Stimulated activated CD4-positive, alpha-beta T cell treated with anti-CD3 and anti-CD28 coated beads, TNF-alpha, amount 100 ng/mL, for 48 hours (primary cell): ENCODE measurements at places on chromosomes 3 and 15.

DNA sequence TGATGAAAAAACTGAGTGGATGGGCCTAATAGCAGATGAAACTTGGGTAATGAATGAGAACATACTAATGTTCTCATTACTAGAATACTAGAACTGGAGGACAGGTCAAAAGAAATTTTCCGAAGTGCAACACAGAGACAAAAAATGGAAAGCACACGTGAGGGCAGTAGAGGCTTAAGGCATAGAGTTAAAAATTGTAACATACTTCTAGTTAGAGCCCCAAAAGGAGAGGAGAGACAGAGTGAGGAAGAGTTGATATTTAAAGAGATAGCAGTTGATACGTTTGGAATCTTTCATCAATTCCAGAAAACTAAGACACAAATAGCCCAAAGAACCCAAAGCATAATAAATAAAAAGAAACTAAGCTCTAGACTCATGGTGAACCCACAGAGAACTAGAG is 327.9 kb downstream of the SQOR start:
- DNase-seq: no peak

- no peak for DNase-seq
These were observed 305.8 kb downstream of the ARPP21 start for GRCh38 chr3:35944926-35945710.

GRCh38 chr15:91870876-91871537 is 17.5 kb downstream of the SLCO3A1 start:
- no peak for DNase-seq

GRCh38 chr3:23241256-23241655 is 38.1 kb downstream of the UBE2E2 start:
- no peak for DNase-seq

DNA sequence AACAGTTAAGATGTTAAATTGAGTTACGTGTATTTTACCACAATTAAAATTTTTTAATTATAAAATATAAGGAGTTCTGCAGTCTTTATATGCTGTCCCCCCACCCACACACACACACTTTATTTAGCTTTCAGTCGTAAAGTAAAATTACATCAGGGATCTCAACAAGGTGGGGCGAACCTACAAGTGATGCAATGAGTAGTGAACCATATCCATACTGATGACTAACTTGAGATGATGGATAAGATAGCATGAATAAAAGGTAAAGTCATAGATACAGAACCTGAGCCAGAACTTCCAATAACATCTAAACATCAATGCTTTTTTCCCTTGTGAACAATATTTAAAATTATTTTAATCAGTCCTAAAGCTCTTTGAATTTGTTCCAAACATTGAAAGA is 77.2 kb downstream of the VPS13C start:
- DNase-seq: no peak

GRCh38 chr3:141237701-141238521 is 6.3 kb downstream of the PXYLP1 start:
- DNase-seq: no peak

GRCh38 chr3:140180603-140181002 is 245.6 kb downstream of the CLSTN2 start:
- no peak for DNase-seq

GRCh38 chr3:89046661-89047060 is 60.8 kb upstream of the EPHA3 start:
- no peak for DNase-seq

DNA sequence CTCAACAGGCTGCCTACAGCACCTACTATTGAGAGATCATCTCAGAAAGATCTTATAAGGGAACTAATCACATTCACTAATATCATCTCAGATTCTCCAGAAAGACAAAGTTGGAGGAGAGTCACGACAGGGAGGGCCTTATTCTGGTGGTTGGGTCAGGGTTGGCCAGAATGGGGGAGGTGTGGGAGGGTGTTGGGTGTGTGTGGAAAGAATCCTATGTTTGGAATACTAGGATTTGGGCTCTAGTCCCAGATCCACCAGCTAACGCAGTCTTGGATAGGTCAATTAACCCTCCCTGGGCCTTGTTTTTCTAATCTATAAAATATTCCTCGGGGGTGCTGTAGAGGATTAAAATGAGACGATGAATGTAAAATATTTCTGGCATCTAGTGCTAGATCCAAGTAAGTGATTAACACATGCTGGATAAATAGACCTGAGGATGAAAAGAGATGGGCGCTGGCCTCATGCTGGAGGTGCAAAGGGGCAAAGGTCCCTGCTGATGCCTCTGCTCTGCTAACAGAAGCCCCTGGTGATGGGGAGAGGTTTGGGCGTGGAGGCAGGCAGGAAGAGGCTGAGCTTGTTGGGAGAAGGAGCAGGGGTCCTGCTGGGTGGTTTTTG is 67.6 kb upstream of the ETV5 start:
- no peak for DNase-seq

- DNase-seq: no peak
These were observed 165.1 kb upstream of the GOLIM4 start for GRCh38 chr3:168260859-168261258.

DNA sequence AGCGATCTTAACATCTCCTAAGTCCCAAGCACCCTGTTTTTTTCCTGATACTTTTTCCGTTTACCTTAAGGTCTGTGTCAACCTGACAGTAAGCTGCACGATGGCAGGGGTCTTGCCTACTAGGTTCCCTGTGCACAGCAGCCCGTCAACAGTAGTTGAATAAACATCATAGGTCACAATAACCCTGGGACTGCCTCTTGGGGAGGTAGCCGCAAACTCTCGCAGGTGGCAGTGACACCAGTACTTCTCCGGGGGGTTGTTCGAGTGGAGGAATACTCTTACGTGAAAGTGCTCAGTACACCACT is 365 bp upstream of the PDCD6IP start:
- no peak for DNase-seq

DNA sequence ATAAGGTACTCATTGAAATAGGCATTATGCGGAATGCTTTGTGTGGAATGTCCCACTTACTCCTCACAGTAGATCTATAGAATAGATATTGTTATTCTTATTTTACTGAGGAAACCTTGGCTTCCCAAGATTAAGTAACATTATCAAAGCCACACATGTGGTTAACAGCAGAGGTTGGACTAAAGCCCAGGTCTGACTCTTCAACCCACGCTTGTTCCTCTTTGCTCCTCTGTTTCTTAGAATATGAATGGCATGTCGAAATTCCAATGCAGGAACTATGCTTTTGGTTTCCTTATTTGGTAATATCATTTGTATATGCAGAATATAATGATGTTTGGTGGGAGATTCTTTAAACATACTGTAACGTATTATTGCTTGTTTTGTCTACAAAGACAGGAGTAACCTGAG is 818.8 kb upstream of the LMCD1 start:
- DNase-seq: no peak

DNA sequence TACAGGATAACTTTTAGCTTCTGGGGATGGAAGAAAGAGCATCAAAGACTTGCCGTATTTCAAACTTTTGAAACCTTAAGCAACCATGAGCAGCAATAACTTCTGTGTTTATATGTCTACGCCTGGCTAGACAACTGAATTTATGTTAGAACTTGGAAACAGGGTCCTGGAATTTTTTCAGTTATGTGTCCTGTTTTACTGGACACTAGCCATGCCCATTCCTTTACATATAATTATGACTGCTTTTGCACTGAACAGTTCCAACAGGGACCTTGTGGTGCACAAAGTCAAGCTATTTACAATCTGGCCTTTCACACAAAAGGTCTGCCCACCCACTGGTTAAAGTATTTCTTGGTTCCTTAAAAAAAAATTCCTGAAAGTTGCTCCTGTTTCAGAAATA is 37.1 kb downstream of the TJP1 start:
- DNase-seq: no peak

DNA sequence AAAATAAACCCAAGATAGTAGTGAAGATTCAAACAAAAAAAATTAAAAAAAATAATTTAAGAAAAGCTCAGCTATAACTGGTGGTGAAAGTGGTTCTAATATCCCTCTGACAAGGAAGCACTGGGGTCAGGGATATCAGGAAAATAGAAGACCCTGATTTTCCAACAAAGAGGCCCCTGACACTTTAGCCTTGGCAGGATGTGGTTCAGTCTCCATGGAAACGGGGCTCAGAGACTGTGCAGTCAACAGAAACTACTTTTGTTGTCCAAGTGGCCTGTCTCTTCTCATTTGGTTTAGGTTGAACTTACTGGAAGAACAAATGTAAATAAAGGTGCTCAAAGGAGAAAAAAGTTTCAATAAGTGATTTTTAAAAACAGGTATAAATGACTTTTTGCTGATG is 27.2 kb downstream of the INTS14 start:
- DNase-seq: no peak

DNA sequence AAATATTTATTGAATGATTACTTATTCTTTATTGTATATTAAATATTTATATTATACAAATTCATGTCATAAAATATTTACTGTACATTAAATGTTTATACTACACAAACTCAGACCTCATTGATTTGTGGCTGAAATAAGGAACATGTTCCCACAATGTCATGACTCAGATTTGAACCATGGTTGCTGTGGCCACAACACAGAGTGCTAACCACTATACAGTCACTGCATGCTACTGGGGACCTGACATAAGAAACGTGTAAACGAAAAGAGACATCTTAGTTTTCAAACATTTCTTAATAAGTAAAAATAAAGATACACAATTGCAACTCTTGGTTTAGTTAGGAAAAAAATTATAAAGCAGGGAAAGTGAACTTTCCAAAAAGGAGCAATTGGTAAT is 99.1 kb upstream of the AGTR1 start:
- DNase-seq: no peak

GRCh38 chr15:50883903-50884302 is 24.6 kb upstream of the AP4E1 start:
- DNase-seq: no peak

- no peak for DNase-seq
These were observed 14.1 kb upstream of the SEMA3F start for GRCh38 chr3:50140990-50141389.

DNA sequence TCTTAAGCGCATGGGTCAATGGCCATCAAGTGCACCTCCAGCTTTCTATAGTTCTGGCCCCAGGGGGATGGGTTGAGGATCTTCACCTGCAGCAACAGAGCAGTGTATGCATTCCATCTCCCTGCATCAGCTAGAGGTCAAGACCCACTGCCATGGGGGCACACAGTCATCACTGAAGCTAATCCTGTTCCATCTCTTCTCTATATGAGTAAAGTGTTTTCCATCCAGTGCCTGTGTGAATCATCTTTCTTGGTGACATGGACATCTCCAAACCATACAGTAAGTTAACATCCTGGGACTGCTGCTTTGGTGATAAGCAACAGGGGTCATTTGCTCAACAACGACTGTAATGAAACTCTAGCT is 4.4 kb upstream of the ENTPD3 start:
- DNase-seq: no peak

DNA sequence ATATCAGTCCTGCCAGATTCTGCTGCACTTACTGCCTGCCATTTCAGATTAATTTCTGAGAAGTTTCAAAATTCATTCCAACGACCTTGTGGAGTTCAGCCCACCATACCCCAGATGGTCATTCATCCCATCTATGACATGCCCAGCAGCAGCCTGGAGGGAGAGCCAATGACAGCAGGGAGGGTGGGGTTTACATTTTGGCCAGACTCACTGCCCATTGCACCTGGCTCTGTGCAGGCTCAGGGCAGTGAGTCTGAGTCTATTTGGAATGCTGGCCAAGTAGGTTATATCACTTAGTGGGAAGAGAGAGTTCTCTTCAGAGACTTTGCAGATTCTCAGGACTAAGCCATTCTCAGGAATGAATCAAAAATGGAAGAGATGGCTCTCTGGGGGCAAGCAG is 21.5 kb downstream of the SRPRB start:
- DNase-seq: no peak

GRCh38 chr3:24161841-24162240 is 216.8 kb downstream of the NR1D2 start:
- no peak for DNase-seq

GRCh38 chr15:48120745-48121144 is at the start of gene SLC24A5:
Gene SLC24A5 (plus strand): TSS chr15:48120990. CDS start chr15:48121045, 55 bp downstream.
- DNase-seq: no peak

GRCh38 chr3:59885899-59886400 is 836.1 kb upstream of the CFAP20DC start:
- DNase-seq: no peak

DNA sequence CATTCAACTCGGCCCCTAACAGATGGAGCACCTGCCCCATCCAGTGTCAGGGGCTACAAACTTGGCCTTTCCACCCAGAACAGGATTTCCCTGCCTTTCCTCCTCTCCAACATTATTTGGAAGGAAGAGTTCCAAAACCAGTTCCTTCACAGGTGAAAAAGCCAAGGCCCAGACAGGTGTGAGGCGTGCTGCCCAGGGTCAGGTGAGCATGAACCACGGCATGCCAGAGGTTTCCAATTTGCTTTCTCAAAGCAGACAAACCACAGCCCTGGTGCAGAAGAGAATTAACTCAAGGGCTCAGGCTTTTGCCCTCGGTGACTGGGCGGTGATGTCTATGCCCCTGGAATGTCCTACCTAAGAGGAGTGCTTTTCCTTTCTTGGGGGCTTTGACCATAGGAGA is 43.2 kb downstream of the LDHAL6B start:
- DNase-seq: no peak

DNA sequence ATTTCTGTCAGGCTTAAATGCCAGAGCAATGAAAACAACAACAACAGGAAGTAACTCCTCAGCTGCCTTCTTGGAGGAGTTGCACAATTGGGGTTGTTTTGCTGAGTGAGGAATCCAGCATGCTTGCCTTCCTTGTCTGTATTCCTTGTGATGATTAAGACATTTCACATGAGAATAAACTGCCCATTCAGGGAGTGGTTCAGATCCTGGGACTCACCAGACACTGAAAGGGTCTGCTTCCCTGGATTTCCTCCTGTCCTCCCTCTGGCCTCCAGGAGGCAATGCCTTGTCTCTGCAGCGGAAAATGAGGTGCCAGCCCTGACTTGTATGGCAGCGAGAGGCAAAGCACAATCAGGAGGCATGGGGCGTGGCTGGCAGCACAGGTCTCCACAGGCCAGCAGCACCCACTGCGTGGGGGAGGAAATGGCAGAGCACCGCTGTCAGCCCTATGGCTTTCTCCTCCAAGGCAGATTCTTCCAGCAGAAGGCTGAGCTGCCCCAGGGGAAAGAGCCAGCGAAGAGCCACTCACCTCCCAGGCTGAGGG is 41.5 kb downstream of the RBP2 start:
- DNase-seq: no peak

- DNase-seq: no peak
These were observed 276.7 kb downstream of the CHL1 start for GRCh38 chr3:473033-473800.

GRCh38 chr3:197080344-197080743 is 50.7 kb upstream of the MELTF start:
- DNase-seq: no peak

- DNase-seq: no peak
These were observed 469 bp downstream of the MAP6D1 start for GRCh38 chr3:183824761-183825455.
